Foreskin melanocyte (primary cell): ENCODE measurements at places on chromosomes 12 and 14.

DNA sequence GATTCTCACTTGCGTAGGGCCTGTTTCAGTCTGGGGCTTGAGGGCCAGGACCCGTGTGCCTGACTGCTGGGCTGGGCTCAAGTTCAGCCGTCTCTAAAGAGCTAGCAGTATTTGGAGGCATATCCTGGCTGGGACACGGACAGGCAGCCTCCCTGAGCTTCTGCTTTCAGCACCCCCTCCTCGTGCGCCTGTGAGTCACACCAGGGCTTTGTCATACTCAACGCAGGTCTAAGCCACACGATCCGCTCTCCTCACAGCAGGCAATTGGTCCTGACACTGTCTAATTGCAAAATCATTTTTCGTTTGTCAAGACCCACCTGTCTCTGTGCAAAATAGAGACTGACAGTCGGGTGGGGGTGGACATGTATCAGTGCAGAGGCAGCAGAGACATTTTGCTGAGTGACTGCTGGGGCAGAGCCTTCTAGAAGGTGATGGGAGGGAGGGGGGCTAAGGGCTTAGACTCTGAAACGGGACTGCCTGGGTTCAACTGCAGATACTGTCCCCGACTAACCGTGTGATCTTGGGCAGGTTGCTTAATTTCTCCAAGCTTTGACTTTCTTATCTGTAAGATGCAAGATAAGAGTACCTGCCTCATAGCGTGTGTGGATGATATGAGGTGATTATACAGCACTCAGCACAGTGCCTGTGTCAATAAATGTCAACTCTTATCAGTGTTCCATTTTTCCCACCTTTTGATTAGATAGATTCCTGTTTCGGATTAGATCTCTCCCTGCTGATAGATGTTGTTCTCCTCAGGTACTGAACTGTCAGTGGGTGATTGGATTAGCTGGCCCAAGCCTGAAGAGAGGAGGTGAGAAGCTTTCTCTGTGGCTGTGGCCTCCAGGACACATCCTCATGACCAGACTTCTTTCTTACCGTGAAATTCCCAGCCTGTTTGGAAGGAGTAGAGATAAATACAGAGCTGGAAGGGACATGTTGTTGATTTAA is 53.1 kb downstream of the KCNA1 start:
- no peak for DNase-seq

DNA sequence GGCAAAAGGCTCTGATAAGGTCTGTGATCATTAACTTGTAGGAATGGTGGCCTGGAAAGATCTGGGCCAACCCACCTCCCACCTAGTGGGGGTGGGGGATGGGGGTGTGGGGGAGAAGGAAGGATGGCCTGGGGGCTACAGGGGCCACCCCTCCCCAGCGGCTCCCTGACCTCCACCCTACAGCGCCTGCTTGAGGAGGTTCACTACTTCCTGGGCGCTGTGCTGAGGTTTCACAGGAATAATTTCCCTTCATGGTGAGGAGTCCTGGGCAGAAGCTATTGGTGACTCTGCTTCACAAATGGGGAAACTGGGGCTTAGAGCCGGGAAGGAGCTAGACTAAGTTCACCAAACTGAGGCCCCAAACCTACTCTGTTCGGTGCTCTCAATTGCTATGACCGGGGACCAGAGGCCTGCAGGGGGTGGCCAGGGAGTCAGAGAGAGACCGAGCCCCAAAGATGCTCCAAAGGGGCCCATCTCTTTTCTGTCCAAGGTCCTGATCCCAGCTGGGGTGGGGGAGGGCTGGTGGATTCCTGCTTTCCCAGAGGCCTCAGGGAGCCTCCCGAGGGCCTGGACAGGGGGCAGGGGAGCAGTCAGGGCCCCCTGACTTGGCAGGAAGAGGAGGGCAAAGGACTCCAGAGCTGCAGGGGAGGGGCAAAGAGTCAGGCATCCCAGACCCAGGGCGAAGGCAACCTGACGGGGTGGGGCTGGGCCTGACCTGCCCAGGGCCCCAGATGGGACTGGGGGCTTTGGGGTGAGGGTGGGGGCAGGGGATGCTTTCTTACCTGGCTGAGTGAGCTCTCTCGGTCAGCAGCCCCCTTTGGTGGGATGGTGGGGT is 1.7 kb downstream of the HNF1A start:
- DNase-seq: no peak

- no peak for DNase-seq
These were observed 63.4 kb upstream of the PPP4R3A start for GRCh38 chr14:91573528-91573893.

DNA sequence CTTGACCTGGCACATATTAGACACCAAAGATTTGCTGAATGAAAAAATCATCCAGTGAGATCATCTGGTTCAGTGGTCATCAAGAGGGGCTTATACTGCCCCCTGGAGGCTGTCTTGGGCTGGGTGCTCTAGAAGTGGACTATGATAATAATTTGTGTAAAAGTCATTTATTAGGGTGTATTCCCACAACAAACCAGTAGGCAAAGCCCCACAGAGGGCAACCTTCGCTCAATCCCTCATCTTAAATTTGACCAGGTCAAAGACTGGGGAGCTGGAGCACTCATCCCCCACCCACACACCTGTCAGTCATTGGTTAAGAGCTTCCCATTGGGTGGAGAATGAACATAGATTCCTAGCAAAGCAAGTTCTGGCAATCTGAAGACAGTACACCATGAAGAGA is 20.0 kb upstream of the FICD start:
- DNase-seq: peak; percentile 14

DNA sequence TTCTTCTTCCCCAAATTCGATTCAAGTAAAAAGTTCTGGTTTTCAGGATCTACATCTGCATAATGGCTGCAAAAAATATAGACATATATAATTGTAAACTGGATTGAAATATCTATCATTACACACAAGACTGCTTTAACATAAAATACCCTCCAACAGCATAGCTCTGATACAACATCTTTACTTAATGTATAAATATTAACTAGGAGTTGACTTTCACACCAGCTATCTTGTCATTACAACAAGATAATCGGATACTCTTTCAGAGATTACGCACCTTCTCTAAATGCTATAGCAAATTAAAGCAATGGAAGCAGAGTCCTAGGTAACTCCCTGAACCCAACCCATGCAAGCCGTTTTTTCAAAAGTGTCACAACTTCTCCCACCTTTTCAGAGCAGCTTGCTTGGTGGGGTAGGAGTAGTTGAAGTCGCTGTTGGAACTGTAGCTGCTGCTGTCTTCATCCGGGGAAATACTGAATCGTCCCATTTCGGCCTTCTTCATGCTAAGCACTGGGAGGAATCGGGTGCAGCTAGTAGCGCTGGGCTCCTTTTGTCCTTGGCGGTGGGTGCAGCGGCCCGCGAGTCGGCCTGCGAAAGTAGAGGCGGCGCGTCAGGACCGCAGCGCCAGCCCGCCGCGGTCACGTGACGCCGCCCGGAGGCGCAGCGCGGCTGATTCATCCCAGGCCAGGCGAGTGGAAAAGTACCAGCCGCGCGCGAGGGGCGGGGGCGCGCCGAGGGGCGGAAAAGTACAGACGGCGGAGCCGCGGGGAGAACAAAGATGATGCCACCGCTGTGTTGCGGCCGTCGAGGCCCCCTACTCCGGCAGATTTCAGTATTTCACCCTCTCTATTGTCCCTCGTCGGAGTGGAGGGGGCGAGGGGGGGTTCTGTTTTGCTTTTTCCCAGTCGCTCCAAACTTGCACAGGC is 1.5 kb downstream of the SLC38A2 start:
- DNase-seq: peak; percentile 88

- peak; percentile 33 for DNase-seq
These were observed 9.6 kb upstream of the RPAP3 start for GRCh38 chr12:47715393-47715876.

- no peak for DNase-seq
These were observed 32.2 kb downstream of the SUSD6 start for GRCh38 chr14:69643430-69644200.

DNA sequence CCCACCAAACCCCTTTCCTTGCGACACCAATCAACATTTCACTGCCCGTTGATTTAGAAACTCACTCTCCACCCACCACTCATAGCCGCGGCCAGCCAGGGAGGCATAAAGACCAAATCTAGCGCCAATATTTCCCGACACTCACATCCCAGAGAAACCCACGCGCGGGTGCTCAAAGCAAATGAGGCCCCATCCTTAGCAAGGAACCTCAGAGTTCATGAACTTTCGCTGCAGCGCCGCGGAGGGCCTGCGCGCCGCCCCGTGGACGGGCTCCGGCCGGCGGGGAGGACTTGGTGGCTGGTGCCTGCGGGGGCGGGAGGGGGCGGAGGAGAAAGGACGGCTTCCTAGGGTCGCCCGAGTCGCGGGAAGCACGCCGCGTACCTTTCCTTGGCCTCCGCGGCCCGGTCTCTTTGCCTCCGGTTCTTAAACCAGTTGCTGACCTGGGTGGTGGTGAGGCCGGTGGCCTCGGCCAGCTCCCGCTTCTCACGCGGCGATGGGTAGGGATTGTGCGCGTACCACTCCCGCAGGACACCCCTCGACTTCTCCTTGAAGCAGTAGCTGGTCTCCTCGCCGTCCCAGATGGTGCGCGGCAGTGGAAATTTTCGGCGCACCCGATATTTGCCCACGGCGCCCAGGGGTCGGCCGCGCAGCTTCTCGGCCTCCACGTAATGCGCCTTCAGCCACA is 886 bp downstream of the SIX1 start:
- no peak for DNase-seq

DNA sequence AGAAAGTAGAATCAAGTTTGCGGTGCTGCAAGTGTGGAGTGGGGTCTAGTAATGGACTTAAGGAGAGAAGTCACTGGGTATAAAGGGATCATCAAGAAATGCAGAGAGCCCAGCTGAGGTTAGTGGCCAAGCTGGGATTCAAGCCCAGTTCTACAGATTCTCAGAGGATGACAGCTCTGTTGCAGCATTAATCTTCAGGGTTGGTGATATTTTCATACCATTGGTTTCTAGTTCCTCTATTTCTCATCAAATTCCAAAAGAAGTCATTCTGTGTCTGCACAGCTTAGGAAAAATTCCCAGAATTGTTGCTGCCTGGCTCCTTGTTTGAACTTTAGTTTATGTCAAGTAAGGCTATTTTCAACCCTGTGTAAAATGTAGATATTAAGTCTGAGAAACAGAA is 169.5 kb upstream of the NTF3 start:
- no peak for DNase-seq

GRCh38 chr12:59010941-59011340 is 90.6 kb upstream of the LRIG3 start:
- no peak for DNase-seq

- DNase-seq: no peak
These were observed 429.0 kb downstream of the LRIG3 start for GRCh38 chr12:58491306-58491705.

DNA sequence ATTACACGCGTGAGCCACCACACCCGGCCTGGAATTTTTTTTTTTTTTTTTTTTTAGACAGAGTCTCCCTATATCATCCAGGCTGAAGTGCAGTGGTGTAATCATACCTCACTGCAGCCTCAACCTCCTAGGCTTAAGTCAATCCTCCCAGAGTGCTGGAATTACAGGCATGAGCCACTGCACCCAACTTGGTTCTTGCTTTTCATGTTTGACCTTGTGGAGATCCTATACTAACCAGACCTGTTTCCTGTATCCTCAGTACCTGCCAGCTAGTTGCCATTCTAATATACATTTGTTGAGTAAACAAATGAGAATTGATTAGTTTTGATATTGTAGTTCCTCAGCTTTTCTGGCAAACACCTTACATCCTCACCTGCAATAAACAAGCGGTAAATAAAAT is 3.2 kb upstream of the VSIG10 start:
- no peak for DNase-seq

DNA sequence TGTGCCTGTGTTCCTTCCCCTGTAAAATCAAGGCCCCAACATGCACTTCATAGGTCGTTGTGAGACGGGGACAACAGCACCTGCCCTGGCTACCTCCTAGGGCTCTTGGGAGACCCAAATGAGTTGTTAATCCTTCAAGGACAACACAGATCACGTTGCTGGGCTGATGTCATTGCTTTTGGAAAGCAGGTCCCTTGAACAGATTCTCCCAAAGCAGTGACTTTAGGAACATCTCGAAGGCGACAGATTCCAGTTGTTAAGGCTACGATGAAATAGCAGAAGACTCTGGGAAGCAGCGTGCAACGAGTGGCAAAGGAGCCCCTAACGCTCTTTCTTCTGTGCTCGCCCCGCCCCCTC is 26.2 kb upstream of the MAP1LC3B2 start:
- peak; percentile 20 for DNase-seq

DNA sequence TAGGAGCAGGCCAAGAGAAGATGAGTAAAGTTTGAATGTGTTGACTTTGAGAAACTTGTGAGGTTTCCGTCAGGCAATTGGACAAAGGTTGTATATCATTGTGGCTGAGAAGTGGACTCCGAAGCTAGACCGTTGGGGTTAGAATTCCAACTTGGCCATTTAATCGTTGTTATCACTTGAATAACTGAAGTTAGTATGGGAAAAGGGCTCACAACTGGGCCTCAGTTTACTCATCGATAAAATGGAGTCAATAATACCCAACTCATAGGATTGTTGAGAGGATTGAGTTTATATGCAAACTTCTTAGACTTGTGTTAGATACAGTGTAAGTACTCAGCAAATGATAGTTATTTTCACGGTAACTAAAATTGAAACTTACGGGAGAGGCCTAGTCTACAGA is 846 bp downstream of the SLIRP start:
- DNase-seq: no peak

GRCh38 chr14:81176241-81176640 is 44.5 kb downstream of the GTF2A1 start:
- DNase-seq: no peak

GRCh38 chr12:52517888-52518287 is 2.3 kb downstream of the KRT5 start:
- DNase-seq: no peak

DNA sequence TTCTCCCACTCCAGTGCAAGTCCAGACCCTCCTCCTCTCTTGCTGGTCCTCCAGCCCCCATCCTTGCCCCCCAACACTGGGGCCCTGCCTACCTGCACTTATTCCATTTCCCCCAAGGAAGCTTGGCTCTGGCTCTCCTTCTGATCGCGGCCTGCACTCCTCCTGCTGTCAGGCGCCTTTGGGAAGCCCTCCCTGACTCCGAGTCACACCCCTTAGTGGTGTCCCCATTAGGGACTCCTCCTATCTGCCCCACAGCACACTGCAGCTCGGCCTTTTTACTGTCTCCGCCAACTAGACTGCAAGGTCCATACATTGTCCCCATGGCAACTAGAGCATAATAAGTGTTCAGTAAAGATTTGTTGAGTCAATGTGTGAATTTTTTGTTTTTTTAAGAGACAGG is 32.9 kb downstream of the FIGNL2 start:
- DNase-seq: no peak

DNA sequence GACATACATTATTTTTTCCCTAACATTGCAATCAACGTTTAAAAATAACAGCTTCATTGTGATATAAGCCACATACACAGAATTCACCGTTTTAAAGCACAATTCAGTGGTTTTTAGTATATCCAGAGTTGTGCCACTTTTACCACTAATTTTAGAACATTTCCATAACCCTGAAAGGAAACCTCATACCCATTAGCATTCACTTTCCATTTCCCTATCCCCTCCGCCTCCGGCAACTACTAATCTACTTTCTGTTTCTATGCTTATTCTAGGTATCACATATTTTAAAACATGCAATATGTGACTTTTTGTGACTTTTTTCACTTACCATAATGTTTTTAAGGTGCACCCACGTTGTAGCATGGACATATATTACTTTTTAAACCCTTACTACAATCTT is 55.6 kb upstream of the ISM2 start:
- no peak for DNase-seq

GRCh38 chr12:107560899-107561285 is 124.7 kb upstream of the PWP1 start:
- DNase-seq: no peak
